CD14-positive monocyte (primary cell): ENCODE measurements at places on chromosomes 6 and 20.

GRCh38 chr20:45037050-45037449 is 63.9 kb downstream of the KCNS1 start:
- DNase-seq, result no peak

- DNase-seq, result no peak
These were observed 55.1 kb downstream of the ID4 start for GRCh38 chr6:19892260-19892659.

GRCh38 chr6:139231206-139231605 is 60.6 kb downstream of the TXLNB start:
- no peak for DNase-seq

- no peak for DNase-seq
These were observed 4.3 kb downstream of the CENPW start for GRCh38 chr6:126344181-126344580.

DNA sequence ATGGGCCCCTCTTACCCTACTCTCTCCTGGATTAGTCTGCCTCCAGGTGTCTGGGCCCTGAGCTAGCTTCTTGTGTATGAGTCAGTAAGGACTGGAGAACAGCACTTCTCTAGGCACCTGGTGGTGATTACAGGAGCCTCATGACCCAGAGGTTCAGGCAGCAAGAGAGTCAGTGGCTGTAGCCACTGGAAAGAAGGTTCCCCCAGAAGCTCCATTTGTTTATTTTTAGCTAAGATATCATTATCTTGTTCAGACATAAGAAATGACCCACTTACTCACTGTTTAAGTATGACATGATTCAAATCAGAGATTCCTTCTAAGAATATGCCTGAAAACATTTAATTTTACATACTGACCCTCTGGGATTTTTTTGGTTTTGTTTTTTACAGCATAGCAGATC is 23.6 kb upstream of the SLC4A11 start:
- DNase-seq, result no peak
